H7 (cell line): ENCODE measurements at places on chromosomes 11 and 22. TPM values are rescaled to one million over a fixed set of nuclear protein-coding genes. Genes with fewer than 3 reads are reported as not detected.
A peak's percentile ranks its signal among the peaks of the same experiment; 100 is the strongest.

DNA sequence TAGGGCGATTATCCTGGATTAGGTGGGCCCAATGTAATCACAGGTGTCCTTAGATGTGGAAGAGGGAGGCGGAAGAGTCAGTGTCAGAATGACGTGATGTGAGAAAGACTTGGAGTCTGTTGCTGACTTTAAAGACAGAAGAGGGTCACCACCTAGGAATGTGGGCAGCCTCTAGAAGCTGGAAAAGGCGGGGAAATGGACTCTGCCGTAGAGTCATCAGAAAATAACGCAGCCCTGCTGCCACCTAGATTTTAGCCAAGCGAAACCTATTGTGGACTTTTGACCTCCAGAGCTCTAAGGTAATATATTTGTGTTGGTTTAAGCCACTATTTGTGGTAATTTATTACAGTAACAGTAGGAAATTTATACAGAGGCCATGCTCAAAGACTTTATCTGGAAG, 4.8 kb downstream of the DDX10 start:
- no peak for DNase-seq

- DNase-seq, result no peak
Measured at GRCh38 chr22:28051091-28051786, 132.2 kb upstream of the PITPNB start.

- DNase-seq, result no peak
Measured at GRCh38 chr22:25090225-25090890, 109.3 kb upstream of the CRYBB3 start.

- DNase-seq, result peak; percentile 90
Measured at GRCh38 chr11:20599221-20600019, at the start of gene SLC6A5. TSS of gene SLC6A5 (plus strand) at chr11:20599608. CDS start at chr11:20599673, 65 bp downstream.

The IMMP1L gene
- total RNA-seq, result 23.5 and 33.2 TPM in 2 replicates

The SMTNL1 gene
- total RNA-seq, result not detected in 2 replicates

The SUSD2 gene
- 0.83 and 1.3 TPM in 2 replicates for total RNA-seq
